ENCODE measurements at places on chromosomes 1 and 21.
A peak's percentile ranks its signal among the peaks of the same experiment; 100 is the strongest.

DNA sequence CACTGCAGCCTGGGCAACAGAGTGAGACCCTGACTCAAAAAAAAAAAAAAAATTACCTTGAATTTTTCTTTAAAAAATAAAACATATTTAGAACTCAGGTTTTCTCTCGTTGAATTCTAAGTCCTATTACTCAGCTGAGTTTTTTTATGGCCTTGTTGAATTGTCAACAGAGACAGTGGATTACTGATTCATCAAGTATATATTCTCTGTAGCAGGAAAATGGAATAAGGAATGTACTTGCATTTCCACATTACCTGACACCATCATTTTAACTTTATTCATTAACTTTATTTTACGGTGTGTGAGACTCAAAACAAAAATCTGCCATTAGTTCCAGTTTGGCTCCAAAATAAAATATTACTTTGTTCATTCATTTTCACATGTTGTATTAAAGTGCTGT, 53.8 kb upstream of the APP start:
- DNase-seq, result no peak

GRCh38 chr1:119279456-119280381, 88.9 kb upstream of the HAO2 start:
- DNase-seq, result no peak

GRCh38 chr1:212098310-212098709, 62.8 kb downstream of the DTL start:
- DNase-seq, result no peak

DNA sequence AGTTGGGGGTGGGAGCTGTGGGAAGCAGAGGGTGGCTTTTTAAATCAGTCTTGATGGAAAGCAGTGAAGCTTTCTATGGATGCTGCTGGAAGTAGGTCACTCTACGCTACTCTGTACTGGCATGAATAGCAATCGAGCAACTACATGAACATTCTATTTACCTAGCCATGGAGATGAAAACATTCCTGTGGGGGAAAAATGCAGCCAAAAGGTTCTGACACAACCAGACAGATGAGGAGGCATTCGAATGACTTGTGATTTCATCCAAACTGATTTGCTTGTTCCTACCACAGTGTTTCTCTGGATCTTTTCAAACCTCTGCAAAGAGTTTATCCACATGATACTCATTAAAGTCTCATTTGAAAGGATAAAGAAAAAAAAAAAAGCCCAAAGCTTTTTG, 95.0 kb downstream of the ASTN1 start:
- no peak for DNase-seq

DNA sequence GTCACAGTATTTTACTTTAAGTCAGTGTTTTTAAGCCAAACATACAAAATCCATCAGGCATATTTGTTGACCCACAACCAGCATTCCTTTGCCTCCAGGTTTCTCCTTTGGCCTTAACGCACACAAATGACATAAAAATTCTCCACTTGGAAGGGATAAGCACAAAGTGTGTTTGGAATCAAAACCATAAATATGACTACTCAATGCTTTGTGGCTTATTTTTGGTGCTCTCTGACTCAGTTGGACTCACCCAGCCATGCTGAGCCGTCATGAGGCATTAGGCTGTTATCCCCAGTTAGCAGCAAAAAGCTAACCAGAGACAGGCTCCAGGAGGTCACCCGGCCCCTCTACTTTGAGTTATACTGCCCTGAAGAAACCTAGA, 948 bp downstream of the PRUNE1 start:
- DNase-seq, result no peak

DNA sequence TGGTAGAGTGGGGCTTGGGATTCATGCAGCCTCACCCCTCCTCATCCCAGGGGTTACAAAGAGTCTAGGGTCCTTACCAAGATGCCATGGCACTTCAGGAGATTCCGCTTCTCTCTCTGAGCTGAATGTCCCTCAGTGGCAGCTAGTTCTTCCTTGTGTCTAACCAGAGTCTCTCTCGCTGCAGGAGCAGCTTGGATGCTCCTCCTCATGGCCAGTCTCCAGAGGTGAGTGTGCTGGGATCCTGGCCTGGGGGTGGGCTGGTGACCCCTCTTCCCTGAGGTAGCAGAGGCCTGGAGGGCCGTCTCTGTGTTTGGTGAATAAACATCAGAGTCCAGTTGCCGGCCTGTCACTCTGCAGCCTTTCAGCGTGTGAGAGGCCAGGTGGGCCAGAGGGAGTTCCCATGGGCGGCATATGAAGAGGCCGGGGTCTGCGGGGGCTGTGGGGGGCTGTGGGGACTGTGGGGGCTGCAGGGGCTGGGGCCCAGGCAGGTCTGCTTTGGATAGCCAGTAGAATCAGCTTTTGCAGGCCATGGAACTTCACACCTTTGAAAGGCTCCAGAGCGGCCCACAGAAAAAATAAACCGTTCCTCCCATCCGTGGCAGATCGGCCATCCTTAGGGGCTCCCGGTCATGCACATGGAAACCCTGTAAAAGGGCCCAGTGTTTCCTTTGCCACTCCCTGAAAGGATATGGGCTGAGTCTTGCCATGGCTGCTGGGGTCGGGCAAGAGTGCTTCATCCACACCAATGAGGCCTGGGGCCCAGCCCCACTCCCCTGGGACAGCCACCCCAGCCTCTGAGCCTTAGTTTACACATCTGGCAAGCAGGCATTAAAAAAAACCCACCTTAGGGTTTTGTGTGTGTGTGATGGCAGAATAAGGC, 256.4 kb downstream of the FOXD2 start:
- DNase-seq, result no peak

GRCh38 chr1:31511848-31512615, 64.3 kb upstream of the TINAGL1 start:
- no peak for DNase-seq

DNA sequence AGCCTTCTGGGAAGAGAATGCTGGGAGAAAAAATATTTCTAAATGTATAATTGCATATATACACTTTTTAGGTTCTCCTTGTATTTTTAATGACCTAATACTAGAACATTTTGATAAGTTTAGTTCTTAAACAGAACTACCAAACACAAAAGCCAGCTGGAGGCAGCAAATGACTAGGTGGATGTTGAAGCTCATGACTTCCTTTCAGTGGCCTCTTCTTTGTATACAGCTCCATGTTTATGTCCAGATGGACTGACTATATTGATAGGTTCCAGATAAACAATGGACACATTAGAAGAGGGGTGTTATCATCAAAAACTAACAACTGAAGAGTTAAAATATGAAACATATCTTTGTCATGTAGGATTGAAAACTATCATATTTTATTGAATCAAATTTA, 52.5 kb downstream of the LRRC8D start:
- peak; percentile 38 for DNase-seq

GRCh38 chr1:214111796-214112195, 124.0 kb downstream of the PROX1 start:
- DNase-seq, result no peak

DNA sequence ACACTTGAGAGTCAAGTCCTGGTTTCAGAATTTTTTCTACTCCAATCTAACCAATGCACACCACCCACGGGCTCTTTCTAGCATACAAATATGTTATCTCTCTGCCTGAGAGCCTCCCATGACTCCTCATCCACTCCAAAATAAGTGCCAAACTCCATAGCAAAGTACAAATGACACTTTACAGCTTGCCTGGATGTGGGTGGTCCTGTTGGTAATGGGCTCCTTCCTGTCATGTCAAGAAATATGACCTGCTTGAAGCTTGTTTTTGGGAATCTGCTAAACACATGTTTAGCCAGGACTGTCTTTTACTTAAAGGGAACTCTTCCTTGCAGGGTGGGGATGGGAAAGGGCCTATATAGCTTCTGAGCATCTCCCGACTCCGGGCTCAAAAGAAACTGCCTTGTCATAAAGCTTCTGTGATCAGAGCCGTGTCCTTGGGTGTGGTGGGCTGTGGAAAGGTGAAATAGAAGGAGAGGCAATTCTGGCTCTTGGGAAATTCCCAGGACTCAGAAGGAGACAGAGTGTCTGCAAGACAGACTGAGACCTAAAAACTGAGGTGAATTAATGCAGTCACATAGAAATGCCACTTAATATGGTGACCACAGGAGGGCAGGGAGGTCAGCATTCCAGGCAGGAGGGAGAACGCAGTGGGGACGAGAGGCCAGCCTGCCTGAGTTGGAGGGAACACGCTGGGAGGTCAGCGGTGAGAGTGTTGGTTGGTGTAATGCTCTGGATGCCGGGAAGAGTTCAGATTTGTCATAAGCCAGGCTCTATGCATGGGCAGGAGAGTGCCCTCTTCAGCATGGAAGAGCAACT, 6.1 kb upstream of the IGFN1 start:
- DNase-seq, result peak; percentile 82

- no peak for DNase-seq
These were observed 2.2 kb downstream of the TOMM40L start for GRCh38 chr1:161228032-161228431.

- DNase-seq, result peak; percentile 20
These were observed 1.0 kb downstream of the PLPP3 start for GRCh38 chr1:56578138-56578962.

- DNase-seq, result no peak
These were observed 379.6 kb downstream of the BRINP3 start for GRCh38 chr1:190098107-190098506.

- DNase-seq, result no peak
These were observed 15.1 kb downstream of the USP33 start for GRCh38 chr1:77744576-77744975.

DNA sequence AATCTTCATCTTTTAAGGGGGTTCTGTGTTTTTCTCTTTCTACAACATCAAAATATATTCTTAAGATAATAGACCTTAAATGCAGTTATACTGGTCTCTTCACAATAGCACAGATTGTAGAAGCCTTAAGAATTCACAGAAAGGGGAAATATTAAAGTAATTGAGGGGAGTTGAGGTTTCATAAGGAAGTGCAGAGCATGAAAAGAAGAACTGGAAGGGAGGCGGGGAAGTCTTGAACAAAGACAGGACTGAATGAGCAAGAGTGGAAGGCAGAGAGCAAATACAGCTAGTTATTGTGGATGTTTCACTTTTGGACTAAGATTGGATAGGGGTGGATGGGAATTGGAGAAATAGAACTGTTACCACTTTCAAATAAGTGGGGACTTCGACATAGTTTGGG, 67.7 kb downstream of the PTGER3 start:
- no peak for DNase-seq

- DNase-seq, result no peak
These were observed 80.1 kb upstream of the PDC start for GRCh38 chr1:186541003-186541402.

GRCh38 chr1:28986306-28986910, 72.0 kb downstream of the EPB41 start:
- no peak for DNase-seq

DNA sequence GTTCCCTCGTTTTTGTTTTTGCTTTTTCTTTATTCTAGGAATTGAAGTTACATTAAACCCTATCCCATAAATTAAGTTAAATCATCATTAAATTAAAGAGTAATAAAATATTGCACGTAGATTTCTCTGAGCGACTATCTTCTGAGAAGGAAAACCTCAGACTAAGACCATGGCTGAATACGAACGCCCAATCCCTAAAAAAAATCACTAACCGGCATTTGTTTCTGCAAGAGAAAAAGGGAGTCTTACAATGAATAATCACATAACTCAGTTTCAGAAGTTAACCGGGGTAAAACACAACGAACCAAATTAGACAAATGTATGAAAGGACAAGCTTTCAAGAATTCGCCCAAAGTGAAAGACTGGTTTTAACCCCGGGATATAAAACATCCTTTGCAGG, 1.3 kb downstream of the PIK3R3 start:
- no peak for DNase-seq

DNA sequence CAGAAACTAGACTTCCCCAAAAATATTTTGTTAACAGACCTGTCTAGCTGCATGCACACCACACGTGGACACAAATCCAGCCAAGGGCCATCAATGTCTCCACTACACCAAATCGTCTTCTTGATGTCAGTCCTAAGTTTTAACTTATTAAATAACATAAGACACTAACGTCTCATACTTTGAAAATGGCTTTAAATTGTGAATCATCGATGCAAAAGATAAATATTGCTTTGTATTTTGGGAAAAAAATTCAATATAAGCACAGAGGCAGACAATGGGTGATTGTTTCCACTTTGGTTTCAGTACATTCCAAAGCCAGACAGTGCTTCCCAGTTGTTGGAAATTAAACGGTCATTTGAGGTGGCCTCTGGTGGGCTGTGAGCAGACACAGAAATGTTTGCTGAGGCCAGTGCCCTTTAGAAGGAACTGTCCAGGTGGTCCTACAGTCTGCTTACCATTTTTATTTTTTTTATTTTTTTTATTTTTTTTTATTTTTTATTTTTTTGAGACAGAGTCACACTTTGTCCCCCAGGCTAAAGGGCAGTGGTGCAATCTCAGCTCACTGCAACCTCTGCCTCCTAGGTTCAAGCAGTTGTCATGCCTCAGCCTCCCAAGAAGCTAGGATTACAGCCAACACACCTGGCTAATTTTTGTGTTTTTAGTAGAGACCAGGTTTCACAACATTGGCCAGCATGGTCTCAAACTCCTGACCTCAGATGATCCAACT, 1.8 kb upstream of the KIAA2013 start:
- peak; percentile 90 for DNase-seq

GRCh38 chr1:30511991-30512913, 211.1 kb downstream of the MATN1 start:
- DNase-seq, result no peak

- no peak for DNase-seq
These were observed 71.7 kb downstream of the SNX7 start for GRCh38 chr1:98732985-98733781.

GRCh38 chr1:25927521-25928265, 21.5 kb upstream of the STMN1 start:
- no peak for DNase-seq

DNA sequence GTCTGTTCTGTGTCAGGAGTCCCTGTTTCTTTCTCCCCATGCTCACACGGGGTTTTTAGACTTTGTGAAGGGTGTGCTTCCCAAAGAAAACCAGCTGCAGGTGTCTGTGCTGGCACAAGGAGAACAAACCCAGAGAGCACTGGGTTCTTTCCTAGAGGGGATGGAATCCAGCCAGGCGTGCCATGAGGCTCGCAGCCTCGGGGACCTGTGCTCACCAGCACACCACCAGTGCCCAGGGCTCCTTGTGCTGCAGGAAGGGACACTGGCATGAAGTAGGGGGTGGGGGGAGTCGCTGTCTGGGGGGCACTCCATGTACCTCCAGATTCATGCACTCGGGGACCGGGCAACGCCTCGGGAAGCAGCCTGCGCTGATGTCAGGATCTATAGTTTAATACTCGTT, 57.9 kb downstream of the AGPAT3 start:
- DNase-seq, result no peak

GRCh38 chr1:229689904-229690303, 63.9 kb downstream of the URB2 start:
- DNase-seq, result no peak
